ENCODE measurements at places on chromosomes 6 and 20.

- no peak for DNase-seq
Observed at GRCh38 chr6:20306491-20306890, 94.2 kb upstream of the MBOAT1 start.

DNA sequence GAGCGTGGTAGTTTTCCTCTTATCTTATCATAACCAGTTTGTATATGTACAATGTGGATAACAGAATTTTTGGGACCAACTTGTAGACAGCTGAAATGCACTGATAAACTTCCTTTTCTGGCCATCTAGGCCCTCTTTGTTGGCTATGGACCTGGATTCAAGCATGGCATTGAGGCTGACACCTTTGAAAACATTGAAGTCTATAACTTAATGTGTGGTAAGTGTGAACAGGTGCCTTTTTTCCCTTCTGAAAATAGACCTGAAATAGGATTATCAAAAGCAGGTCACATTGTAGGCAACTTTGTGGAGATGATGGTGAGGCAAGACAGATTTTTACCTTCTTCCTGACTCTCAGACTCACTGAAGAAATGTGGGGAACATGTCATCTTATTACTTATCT is 67.8 kb downstream of the ENPP1 start:
- DNase-seq: no peak

DNA sequence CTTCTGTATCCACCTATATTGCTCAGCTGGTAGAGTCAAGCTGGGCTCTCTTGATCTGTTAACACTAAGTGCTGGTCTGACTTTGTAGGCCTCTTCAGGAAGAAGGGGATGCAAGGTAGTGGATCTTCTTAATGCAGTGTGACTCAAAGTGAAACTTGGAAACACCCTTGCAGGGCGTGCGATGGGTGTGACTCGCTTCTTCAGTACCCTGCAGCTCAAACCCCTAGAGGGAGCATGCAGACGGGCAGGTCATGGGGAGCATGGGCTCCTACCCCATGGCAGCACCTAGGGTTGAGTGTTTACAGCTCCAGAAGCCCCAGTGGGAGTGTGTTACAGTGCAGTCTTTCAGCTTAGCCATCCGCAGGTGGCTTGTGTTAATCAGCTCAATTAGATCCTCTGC is 757 bp upstream of the SAMD3 start:
- peak; percentile 46 for DNase-seq

- no peak for DNase-seq
Observed at GRCh38 chr6:146542881-146543210, 787 bp upstream of the RAB32 start.

GRCh38 chr20:347317-347639 is 367 bp downstream of the NRSN2 start:
- no peak for DNase-seq

DNA sequence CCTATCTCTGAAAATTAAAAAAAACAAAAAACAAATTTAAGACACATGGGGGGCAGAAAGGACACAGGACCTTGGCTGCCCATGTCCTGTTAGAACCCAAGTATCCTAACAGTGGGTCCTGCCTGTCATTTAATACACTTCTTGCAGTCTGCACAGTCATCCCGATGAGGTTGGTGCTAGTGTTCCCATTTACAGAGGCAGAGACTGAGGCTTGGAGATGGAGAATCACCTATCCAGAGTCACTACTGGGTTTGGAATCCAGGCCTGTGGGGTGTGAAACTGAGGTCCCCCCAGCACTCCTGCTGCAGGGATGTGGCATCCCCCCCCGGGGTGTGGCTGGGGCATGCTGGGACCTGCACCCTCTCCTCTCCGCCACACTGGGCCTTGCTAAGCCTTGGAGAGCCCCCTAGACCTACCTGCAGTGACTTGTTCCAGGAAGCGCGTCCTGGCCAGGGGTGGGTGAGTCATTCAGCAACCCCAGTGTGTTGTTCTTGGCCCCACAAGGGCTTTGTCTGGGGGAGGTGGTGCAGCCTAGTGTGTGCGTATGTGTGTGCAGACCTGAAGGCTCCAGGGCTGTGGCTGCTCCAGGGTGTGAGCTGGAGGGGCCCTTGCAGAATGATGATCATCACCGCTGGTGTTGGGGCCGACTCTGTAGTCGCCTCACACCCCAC is 49.7 kb downstream of the BCAS4 start:
- DNase-seq: no peak

DNA sequence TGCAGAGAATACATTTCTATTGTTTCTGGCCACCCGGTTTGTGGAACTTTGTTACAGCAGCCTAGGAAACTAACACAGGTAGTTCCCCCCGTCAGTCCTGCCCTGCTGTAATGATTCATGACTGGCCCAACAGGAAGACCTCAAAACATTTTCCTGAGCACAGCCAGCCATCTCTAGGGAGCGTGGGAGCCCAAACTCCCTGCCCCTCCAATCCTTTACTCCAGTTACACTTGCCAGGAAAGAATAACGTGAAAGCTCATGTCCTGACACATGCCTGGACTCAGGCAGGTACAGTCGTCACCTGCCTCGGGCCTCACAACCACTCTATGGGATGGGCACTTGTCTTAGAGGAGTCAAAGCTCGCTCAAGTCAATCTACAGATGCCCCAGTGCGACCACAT is 8.4 kb downstream of the TXNDC5 start:
- no peak for DNase-seq

DNA sequence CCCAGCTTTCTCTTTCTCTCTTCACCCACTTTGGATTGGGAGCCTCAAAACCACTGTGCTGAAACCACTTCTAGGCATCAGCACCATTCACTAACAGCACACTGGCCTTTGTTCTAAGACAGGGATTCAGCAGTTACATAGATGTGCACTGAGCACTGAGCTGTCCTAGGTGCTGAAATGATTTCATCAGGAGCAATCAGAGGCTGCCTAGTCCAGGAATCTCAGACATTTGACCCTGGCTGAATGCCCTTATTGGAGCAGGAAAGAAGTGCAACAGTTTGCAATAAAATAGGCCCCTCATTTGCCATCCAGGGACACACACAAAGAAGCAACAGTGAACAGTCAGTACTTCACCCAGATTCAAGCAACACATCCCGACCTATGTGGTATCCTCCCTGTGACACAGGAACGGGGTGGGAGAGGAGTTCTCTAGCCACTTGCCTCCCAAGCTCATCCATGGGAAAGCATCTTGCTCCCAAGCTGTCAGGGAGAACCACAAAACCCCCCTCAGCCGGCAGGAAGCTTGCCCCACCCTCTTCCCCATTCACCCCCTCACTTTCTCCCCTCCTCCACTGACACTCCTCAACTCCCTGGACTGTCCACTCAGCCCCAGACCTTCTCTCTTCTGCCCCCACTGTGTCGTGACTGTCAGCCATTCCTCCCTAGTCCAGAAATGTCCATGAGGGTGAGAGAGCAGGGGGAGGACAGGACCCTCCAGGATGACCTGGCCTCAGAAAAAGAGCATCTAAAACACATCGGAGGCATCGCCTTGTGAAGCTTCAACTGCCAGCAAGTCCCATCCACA is 304.4 kb downstream of the PREX1 start:
- no peak for DNase-seq

DNA sequence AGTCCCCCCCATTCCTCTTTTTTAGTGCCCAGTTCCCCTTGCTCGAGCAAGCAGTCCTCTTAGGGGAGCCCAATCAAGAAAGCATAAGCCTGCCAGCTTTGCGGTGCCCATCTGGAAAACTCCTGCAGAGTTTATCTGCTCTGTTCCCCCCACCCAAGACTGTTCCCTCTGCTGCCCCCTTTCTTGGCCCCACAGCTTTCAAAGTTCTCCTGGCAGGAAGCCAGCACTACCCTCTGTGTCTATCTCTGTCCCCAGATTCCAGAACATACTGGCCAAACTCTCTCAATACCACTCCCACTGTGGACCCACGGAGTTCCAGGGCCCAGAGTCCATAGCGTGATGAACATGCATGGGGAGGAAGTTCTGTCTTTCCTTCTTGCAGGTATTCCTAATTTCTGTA is 55.4 kb downstream of the CRYBG1 start:
- no peak for DNase-seq

DNA sequence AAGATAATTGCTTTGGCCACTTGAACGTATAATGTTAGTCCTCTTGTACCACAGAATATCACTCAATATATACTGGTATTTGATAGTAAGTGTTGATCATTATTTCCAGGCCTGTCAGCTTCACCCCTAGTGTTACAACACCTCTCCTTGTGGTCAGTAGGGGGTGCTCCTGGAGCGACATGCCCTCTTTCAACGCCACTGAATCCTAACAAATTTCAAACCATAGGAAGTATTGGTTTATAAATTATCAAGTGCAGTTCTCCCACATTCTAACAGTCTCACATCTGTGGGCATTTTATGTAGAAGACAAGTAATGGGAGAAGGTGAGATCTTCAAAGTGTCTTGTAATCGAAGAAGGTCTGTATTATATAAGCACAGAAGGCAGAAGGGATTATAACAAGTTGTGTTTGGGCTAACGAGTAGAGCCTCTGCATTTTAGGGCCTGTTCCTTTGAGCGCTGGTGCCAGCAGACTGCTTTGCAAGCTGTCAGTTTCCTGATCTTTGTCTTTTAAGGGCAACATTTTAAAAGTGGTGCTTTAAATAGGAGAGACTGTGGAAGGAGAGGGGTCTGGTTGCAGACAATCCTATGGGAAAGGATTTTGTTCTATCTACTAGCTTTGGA is 57.1 kb upstream of the CEP162 start:
- no peak for DNase-seq

DNA sequence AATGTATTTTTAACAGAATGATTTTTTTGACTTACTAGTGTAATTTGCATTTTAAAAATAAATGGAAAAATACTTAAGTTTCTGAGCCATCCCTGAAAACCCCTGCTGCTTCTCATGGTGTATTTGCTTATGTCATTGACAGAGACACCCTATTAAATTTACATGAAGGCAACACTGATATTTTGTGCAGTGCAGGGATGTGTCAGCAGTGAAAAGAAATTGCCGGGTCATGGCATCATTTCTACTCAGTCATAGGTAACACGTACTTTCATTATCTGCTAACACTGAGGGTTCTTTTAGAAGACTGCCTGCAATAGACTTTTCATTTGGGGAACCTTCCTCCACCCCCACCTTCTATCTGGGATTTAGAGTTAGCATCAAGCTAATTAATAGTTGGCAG is 136.7 kb upstream of the RNF217 start:
- DNase-seq: no peak

DNA sequence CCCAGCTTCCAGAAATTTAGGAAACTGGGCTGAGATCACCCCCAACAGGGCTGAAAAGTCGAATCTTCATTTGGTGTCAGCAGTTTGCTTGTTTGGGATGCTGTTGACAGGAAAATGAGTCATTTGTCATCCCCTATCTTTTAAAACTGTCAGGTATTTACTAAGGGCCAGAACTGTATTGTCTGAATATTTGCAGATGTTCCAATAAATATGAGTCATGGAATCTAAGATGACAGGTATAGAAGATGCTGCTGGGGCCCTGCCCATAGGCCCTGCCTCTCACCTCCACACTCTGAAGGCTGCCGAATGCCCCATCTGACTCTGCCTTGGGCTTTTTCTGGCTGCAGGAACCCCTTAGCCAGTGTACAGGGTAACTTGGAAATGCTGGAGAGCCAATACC is 3.9 kb downstream of the ETV7 start:
- no peak for DNase-seq

GRCh38 chr6:77368660-77369313 is 94.5 kb downstream of the HTR1B start:
- no peak for DNase-seq

GRCh38 chr20:53070706-53071392 is 98.7 kb downstream of the TSHZ2 start:
- no peak for DNase-seq

- no peak for DNase-seq
Observed at GRCh38 chr20:45917790-45918141, 5.8 kb upstream of the PLTP start.

GRCh38 chr6:43481591-43482236 is 4.3 kb downstream of the TJAP1 start:
- DNase-seq: no peak

DNA sequence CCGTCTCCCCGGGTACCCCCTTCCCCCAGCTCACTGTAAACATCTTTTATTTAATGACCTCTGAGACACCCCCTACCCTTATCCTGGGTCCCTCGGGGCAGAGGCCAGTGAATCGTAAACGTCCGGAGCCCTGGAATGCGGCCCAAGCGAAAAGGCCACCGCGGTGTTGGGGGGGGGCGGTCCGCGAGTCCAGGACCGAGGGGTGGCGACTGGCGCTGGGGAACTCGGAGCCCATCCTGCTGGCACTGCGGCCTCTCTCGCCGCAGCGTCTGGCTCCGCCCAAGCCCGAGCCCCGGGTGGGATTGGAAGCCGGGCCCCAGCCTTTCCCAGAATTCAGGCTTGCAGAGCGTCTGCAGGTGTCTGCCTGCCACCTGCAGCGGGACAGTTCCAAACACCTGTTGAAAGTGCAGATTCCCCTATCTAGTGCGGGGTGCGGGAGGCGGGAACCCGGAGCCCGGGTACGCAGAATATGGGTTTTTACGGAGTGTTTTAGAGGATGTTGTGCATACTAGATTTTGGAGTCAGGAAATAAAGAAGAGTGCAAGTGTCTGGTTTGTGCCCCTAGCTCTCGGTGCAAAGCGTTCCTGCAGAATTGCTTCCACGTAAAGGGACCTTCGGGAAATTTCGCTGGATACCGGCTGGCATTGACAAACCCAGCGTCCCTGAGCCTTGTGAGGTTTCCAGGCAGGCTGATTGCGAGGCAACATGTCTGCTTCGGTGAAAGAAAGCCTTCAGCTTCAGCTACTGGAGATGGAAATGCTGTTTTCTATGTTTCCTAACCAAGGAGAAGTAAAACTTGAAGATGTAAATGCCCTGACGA is 800 bp downstream of the RWDD2A start:
- no peak for DNase-seq

DNA sequence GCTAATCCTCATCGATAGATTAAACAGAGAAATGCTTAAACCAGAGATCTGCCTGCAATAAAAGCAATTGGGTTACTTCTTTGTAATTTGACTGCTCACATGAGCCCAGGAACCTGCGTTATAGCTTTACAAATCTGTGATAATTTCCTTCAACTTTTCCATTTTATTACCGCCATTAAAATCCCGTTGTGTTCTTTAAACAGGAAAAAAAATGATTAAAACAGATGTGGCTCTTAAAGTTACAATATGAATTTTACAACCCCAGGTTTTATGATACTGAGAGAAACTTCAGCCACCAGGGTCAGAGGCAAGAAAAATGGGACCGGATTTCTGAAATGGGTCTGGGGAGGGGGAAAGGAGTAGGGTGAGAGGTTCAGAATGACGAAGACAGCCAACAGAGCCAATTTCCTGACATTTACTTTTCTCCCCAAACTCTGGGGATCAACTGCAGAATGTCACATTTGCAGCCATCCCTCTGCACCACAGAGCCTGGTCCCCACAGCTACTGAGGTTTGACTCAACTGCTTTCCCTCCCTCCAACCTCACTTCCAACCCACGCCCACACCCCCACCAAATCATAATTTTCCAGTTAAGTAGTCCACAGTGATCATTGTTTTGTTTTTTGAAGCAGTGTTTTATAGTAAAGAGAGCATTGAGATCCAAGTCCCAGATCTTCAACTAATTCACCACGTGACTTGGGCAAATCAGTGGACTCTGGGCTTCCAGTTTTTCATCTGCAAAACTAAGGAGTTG is 77.6 kb upstream of the EYA2 start:
- DNase-seq: no peak

All from stimulated activated CD8-positive, alpha-beta memory T cell treated with anti-CD3 and anti-CD28 coated beads, Interleukin-4, amount 100 ng/mL, for 1 hour (primary cell).